ENCODE measurements at places on chromosomes 7 and 10. TPM values are rescaled to one million over a fixed set of nuclear protein-coding genes. Genes with fewer than 3 reads are reported as not detected.

GRCh38 chr10:30806850-30807249 is 177.3 kb upstream of the LYZL2 start:
- peaks cover 9% of the 10 kb centered on the region for H3K4me1 ChIP-seq
- no peak for DNase-seq

GRCh38 chr10:97058521-97058920 is 127.2 kb downstream of the SLIT1 start:
- H3K27me3 ChIP-seq, result no peaks in the 10 kb centered on the region
- H3K4me3 ChIP-seq, result no peak overlapping the region
- no peaks in the 10 kb centered on the region for H3K4me1 ChIP-seq
- no peak overlapping the region for H3K27ac ChIP-seq
- no peaks in the 10 kb centered on the region for H3K36me3 ChIP-seq
- DNase-seq, result no peak

GRCh38 chr7:41870461-41871138 is 167.7 kb upstream of the INHBA start:
- no peaks in the 10 kb centered on the region for H3K27me3 ChIP-seq
- H3K27ac ChIP-seq, result no peak overlapping the region
- H3K4me1 ChIP-seq, result no peaks in the 10 kb centered on the region
- DNase-seq, result no peak
- no peaks in the 10 kb centered on the region for H3K36me3 ChIP-seq

DNA sequence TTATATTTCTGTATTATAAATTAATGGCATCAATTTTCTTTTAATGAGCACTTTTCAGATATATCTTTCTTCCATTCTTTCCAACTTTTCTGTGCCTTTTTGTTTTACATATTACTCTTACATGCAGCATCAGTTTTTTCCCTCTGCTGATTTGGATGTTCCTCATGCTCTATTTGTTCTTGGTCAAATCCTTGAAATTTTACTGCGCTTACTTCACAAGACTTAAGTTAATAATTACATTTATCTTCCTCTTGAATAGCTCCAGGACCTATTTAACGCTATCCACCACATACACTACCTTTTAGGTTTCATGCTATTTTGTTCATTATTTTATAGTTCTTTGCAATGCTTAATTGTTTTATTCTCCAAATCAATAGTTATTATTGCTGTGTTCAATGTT is 97.6 kb upstream of the CTTNBP2 start:
- H3K36me3 ChIP-seq, result no peaks in the 10 kb centered on the region
- H3K4me3 ChIP-seq, result no peak overlapping the region
- peaks cover 2% of the 10 kb centered on the region for H3K4me1 ChIP-seq
- no peak overlapping the region for H3K27ac ChIP-seq
- H3K27me3 ChIP-seq, result no peaks in the 10 kb centered on the region

DNA sequence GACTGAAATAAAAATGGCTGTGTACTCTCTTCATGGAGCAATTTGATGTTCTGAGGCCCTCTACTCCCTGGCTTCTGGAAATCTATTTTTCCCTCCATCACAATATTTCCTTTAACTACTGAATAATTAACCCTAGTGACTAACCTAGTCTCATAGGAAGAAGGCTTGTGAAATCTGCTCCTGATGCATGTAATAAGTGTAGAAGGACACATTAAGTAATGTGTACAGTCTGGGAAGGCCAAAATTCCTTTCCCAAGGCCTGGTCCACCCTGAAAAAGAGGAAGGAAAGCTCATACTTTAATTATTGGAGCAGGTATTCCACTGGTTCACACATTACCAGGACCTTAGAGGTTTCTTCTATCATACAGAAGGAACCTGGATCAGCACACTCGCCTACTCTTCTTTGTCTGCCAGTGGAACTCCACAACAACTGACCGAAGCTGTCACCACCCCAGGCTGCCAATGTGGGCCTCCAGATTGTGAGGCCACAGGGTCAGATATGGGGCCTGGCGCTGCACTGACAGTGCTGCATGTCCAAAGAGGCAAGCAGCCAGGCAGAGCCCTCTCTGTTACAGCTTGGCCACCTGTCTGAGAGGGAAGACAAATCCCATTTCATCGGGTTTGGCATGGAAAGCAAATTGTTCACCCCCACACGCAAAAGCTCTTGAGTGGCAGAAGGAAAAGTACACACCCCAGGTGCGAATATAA is 54.4 kb upstream of the FAM133B start:
- no peaks in the 10 kb centered on the region for H3K36me3 ChIP-seq
- H3K27me3 ChIP-seq, result no peaks in the 10 kb centered on the region
- no peak for DNase-seq
- H3K27ac ChIP-seq, result no peak overlapping the region
- no peaks in the 10 kb centered on the region for H3K4me1 ChIP-seq
- no peak overlapping the region for H3K4me3 ChIP-seq

Gene LFNG
- 18.4 TPM for total RNA-seq

Gene CNTNAP2
- 0.13 TPM for total RNA-seq

Gene IRF5
- 27.1 TPM for total RNA-seq

Measured in kidney (tissue), 22 donors.